NCI-H1436 treated with DMSO at 0.1 percent for 48 hours (cell line): ENCODE measurements at places on chromosomes 1 and 21.

- DNase-seq: no peak
Observed at GRCh38 chr1:77288275-77288674, 6.5 kb downstream of the AK5 start.

DNA sequence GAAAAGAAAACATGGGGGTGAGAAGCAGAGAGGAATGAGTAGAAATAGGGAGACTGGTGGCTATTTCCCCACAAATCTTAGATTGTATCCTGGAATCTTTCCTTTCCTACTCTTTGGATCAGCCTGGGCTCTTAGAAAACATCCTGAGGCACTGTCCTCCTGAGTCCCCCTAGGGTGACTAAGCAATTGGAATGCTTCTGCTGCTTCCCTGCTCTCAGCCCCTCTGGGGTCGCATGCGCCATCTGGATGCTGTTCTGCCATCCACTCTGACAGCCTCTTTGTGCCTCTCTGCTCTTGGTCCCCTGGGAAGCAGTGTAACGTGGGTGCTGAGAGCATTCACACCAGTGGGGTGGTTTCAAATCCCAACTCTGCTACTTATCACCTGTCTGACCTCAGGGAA lies 443.0 kb downstream of the SIPA1L2 start:
- no peak for DNase-seq

DNA sequence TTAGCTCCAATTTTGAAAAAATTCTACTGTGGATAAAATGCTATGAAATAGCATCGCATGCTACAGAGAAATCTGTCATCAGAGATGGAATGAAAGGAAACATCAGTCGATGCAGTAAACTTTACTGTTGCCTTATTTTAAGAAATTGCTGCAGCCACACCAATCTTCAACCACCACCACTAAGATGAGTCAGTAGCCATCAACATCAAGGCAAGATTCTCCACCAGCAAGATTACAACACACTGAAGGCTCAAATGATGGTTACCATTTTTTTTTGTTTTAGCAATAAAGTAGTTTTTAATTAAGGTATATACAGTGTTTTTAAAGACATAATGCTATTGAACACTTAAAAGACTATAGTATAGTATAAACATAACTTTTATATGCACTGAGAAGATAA lies 95.6 kb upstream of the JUN start:
- no peak for DNase-seq

DNA sequence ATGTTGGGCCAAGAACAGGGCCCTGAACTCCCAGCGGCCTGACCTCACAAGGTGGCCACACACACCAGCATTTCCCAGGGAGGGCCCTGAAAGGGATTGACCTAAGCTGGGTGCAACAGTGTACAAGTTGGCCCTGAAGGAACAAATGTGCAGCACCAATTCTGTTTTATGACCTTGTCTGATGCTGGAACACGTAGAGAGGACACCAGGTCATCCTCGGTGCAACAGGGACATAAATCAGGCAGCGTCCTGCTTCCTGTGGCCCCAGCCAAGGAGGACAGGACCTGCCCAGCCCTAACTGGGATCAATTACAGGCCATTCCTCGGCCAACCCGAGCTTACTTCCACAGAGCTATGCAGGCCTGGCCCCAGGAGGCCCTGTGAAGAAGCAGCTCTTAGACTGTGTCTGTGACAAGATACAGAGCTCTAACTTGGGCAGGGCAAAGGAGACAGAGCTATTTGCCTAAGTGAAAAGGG lies 12.8 kb upstream of the PHC2 start:
- no peak for DNase-seq

DNA sequence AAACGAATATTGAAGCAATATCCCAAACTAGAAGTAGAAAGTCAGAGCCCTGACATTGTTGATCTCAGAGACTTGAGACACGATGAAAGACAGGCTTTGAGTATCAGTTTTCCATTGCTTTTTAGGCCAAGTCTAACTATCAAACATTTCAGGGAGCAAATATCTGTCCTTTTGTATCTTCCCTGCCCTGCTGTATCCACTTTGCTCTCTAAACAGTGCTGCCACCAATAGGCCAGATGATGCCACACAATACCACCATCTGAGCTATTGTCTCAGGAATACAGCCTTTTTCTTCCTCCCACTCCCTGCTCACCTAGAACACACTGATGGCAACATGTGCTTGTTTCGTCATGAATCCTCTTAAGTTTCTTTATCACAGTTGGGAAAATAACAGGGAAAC lies 62.6 kb upstream of the SPAG17 start:
- DNase-seq: no peak

GRCh38 chr1:145985502-145986439 lies 10.6 kb downstream of the TXNIP start:
- DNase-seq: no peak

DNA sequence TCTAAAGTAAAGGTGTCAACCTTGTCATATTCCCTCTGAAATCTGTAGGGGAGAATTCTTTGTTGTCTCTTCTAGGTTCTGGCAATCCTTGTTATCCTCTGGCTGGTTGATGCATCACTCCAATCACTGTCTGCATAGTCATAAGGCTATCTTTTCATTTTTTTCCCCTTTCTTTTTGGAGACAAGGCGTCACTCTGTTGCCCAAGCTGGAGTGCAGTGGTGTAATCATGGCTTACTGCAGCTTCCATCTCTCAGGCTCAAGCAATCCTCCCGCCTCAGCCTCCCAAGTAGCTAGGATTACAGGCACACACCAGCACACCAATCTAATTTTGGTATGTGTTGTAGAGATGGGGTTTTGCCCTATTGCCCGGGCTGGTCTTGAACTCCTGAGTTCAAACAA lies 12.9 kb downstream of the DPYD start:
- no peak for DNase-seq

DNA sequence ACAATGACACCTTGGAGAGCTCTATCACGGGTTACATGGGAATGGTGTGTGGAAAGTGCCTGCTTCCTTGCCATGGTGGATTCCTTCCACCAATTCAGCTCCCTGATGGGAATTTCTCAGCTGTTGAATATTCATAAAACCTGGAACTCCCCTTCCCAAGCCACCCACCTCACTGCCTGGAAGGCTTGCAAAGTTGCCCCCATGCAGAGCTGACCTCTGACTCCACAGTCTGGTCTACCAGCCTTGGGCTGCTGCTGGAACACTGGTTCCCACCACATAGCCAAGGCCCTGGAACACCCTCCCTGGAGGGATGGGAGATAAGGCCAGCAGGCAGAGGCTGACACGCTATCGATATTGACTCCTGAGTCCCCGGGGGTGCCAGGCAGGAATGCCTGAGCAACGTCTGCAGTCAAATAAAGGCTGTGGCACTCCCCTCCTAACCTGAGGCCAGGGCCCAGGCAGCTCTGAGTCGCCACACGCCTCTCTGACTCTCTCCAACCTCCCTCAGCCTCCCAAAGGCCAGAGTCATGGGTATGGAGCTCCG lies 8.8 kb downstream of the CCDC24 start:
- DNase-seq: no peak

- no peak for DNase-seq
Observed at GRCh38 chr1:10237157-10237539, 26.8 kb downstream of the KIF1B start.

DNA sequence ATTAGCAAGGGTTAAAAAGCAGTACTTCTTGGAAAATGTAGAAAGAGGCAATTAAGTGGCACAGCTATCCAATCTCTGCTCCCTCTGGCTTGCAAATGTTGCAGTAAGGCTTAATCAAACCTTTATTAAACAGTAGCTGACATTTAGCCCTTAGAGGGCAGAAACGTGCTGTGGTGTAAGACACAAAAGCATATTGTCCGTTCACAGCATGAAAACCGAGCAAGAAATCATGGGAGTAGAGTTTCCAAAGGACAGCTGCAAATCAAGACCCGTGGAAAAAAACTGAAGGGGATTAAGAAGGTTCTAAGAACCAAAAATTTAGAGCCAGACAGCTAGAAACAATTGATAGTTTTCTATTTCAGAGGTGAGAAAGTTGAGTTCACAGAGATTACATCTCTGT lies 13.1 kb downstream of the ZP4 start:
- no peak for DNase-seq

DNA sequence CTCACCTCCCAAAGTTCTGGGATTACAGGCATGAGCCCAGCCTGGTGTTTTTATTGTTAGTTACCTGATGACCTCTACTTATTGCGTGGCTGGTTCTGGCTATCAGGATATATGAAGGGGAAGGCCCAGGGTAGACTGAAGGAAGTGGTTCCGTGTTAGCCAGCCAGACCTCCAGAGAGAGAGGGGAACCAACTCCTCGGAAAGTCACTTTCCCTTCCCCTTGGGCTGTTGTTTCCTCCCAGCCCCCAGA lies 2.5 kb upstream of the RCSD1 start:
- DNase-seq: no peak

GRCh38 chr21:23638131-23638695 lies 1969.1 kb downstream of the MRPL39 start:
- no peak for DNase-seq

DNA sequence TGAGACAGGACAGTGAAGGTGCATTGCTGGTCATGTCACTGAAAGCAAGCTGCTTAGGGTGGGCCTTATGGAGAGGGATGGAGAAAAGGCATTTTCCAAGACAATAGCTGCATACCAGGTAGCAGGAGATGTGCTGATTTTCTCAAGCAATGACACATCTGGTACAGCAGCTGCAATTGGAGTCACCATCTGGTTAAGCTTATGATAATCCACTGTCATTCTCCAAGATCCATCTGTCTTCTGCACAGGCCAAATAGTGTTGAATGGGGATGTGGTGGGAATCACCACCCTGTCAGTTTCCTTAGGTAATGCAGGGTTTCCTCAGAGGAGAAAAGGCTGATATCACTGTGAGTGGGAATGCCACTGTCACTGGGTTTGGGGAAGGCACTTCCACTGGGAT lies 54.6 kb downstream of the ADSS2 start:
- DNase-seq: no peak

DNA sequence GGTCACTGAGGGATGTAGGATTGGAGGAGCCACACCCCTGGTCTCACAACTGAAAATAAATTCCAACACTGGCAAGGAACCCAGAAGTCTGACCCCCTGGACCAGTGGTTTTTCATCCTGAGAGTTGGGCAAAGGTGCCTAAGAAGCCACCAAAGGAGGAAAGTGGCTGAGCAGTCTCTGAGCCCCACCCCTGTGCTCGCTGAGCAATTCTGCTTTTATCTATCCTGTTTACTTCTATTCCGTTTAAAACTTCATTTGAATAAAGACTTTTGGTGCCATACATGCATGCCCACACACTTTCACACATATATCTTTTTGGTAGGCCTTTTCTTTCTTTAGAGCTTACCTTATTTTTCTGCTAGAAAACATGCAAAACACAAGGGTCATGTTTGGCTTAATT lies 13.9 kb upstream of the CD53 start:
- no peak for DNase-seq

DNA sequence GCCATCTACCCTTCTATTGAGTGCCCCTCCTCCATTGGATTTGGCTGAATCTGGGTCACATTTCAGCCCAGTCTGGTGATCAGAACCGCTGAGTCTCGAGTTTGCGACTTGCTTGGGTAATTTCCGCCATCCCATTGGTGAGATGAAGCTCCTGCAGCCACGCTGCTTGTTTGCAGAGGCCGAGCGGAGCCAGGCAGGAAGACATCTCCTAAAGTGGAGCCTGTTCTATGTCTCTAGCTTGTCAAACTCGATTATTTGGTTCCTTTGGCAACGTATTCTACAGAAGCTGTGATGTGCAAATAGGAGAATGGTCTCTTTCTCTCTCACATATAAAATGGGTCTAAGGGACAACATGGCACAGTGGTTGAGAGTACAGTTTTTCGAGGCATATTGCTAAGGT lies 206.8 kb upstream of the PLXNA2 start:
- DNase-seq: no peak

DNA sequence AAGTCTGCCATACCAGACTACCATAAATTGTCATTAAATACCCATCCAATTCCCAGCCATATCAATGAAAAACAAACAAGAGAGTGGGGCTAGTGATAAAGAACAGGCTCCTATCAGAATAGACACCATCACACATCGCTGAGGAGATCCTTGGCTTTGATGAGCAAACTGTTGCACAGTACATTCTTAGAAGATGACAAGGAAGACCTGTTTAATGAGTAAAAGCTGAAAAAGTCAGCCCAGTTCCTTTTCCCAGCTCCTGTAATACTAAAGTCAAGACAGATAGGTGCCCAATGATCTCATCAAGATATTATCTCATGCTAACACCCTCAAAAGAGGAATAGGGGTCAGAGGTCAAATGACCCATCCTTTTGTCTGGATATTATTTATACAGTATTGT lies 164.5 kb upstream of the COA6 start:
- DNase-seq: no peak

- no peak for DNase-seq
Observed at GRCh38 chr21:46050668-46051378, 47.1 kb upstream of the COL6A2 start.

- no peak for DNase-seq
Observed at GRCh38 chr1:113943028-113943811, 14.1 kb downstream of the HIPK1 start.

GRCh38 chr1:20484519-20485462 lies 1.2 kb downstream of the CAMK2N1 start:
- DNase-seq: no peak

- no peak for DNase-seq
Observed at GRCh38 chr1:85240174-85240601, 19.3 kb downstream of the C1orf52 start.

DNA sequence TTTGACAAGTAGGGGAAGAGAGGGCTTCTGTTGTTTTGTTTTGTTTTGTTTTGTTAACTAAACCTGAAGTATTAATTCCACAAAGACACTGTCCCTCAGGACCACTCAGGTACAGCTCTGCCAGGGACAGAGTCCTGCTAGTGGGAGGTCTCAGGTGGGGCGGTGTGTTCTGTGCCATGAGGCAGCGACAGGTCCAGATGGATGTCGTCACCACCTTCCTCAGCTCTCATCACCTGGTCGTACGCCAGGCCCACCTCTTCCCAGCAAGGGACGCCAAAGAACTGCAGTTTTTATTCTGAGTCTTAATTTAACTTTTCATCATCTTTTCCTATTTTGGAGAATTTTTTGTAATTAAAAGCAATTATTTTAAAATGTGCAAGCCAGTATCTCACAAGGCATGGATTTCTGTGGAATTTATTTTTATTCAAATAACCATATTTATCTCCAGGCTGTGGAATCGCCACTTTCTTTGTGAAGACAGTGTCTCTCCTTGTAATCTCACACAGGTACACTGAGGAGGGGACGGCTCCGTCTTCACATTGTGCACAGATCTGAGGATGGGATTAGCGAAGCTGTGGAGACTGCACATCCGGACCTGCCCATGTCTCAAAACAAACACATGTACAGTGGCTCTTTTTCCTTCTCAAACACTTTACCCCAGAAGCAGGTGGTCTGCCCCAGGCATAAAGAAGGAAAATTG lies 62.5 kb downstream of the POFUT2 start:
- no peak for DNase-seq

- DNase-seq: no peak
Observed at GRCh38 chr21:16425376-16425775, 695.6 kb downstream of the USP25 start.

DNA sequence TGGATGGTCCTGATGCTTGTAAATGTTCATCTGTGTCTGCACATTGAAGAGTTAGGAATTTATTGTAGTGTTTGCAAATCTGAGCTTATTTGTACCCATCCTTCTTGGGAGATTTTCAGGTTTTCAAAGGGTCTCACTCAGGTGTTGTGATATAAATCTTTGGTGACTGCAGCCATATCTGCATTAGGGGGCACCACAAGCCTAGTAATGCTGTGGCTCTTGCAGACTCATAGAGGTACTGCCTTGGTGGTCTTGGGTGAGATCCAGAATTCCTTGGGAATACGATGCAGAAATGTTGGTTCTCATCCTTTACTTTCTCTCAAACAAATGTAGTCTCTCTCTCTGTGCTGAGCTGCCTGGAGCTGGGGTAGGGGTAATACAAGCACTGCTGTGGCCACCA lies 405.9 kb downstream of the TTLL7 start:
- no peak for DNase-seq
